Activated T-helper 9 cell treated with anti-CD3 and anti-CD28 coated beads, Interleukin-2, amount 50 U/mL, for 16 hours (primary cell): ENCODE measurements at places on chromosomes 5 and 9.

- DNase-seq, result no peak
Measured at GRCh38 chr5:88248743-88249540, 19.7 kb downstream of the TMEM161B start.

- DNase-seq, result no peak
Measured at GRCh38 chr5:107518616-107519015, 152.1 kb downstream of the EFNA5 start.

DNA sequence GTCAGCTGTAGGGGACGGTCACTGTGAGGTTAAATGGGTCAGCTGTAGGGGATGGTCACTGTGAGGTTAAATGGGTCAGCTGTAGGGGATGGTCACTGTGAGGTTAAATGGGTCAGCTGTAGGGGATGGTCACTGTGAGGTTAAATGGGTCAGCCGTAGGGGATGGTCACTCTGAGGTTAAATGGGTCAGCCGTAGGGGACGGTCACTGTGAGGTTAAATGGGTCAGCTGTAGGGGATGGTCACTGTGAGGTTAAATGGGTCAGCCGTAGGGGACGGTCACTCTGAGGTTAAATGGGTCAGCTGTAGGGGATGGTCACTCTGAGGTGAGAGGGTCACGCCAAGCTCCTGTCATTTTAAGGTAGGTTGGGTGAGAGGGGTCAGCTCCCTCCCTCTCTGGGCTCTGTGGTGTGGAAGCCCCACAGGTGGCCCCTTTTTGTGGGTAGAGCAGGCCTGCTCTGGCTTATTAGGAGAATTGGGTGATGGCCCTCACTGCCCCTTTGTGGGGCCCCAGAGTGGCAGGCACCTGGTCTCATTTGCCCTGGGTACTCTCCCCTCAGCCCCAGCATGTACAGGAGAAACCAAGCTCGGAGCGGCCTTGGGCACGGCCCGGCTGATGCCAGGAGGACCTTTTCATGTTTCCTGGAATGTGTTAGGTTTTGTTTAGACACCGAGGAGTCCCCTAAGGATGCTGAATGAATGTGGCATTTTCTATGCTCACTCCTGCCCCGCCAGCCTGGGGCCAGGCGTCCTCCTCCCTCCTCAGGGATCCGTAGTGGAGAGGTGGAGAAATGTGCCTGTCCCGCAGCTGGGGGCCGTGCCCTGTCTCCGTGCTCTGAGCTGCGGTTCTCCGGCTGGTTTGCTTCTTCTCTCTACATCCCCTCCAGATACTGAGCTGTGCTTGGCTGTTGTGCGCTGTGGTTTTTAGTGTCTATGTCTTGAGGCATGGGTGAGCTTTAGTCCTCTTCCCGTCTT is 31.4 kb downstream of the AHRR start:
- no peak for DNase-seq

GRCh38 chr9:135906291-135907005 is 898 bp downstream of the CAMSAP1 start:
- DNase-seq, result no peak

GRCh38 chr9:125160750-125161149 is 17.4 kb upstream of the SCAI start:
- DNase-seq, result no peak

DNA sequence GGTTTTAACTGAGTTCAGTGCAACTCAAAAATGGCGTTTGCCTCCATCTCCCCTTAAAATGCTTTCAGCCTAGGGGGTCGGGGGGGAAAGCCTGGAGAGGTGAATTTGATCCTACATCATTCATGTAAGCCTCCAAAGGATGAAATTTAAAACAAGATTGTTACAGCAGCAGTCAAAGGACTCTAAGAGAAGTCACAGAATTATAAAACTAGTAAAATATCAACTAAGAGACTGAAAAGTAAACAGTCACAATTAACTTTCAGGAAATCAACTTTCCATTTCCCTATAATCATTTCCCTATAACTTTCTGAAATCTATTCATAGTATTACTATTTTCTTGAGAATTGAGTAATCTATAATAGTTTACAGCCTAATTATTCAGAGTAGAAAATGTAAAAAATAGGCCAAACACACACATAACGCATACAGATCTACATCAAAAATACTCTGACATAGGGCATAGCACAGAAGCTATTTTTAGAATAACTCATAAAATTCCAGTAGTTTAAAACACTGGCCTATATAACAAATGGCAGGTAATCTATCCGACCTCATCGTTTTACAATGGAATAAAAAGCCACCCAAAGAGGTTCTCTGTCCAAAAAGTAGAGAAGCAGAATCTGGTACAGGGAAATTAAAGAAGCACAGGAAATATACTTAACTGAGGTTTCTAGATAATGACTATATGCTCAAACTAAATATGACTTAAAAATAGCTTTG is 37.6 kb downstream of the FBXL17 start:
- DNase-seq, result no peak
